ENCODE measurements at places on chromosomes 5 and 9.

DNA sequence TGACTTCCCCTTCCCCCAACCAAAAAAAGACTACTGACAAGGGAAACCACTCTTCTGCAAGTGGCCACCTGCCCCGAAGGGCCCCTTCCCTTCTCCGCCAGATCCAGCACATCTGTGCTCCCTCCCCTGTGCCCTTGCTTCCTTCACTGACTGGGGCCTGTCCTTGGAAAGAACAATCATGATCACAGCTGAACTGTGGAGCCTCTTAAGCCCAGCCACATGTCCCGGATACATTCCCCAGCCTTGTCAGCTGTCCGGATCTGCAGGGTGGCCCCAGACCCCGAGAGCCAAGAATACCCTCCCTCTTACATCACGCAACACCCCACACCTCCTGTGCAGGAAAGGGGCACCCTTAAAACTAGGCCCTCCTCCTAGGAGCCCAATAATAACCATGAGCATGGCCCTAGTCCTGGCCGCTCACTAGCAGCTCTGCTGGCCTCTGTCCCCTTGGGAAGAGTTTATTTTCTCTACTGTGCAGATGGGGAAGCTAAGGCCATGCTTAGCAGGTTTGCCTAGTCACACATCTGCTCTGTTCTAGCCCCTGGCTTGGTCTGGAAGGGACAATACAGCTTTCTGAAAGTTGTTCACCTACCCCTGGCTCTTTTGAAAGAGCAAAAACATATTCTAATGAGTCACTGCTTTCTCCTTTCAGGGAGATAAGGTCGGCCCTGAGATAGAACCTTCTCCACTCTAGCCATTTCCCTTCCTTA lies 3.8 kb downstream of the SPRY4 start:
- no peak for DNase-seq

DNA sequence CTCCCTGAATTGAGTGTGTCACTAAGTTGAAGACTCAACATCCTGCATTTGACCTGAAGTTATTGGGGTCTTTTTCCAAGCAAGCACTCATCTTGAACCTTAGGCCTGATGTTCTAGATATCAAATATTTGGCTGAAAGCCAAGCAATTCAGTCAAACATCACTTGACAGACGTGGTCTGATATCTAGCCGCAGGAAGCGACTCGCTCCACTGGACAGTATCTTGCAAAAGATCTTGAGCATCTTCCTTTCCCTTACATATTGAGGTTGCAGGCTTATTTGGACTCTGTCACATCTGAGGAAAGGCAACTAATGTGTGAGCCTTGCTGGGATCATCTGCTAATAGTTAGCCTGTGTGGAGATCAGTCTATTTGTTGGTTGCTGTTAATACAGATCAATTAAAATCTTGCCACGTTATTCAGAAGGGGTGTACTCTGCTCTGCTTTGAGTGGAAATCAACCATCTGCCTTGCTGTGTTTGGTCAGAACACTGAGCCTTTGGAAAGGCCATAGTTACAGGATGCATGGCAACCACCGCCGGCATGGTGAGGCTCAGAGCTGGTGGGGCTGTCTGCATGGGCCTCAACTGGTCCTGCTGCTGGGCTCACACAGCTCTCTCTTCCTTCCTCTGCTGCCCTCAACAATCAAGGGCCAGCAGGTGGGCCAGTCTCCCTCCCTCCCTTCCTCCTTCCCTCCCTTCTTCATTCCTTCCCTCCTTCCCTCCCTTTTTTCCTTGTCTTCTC lies 166.9 kb upstream of the KLF9 start:
- no peak for DNase-seq

DNA sequence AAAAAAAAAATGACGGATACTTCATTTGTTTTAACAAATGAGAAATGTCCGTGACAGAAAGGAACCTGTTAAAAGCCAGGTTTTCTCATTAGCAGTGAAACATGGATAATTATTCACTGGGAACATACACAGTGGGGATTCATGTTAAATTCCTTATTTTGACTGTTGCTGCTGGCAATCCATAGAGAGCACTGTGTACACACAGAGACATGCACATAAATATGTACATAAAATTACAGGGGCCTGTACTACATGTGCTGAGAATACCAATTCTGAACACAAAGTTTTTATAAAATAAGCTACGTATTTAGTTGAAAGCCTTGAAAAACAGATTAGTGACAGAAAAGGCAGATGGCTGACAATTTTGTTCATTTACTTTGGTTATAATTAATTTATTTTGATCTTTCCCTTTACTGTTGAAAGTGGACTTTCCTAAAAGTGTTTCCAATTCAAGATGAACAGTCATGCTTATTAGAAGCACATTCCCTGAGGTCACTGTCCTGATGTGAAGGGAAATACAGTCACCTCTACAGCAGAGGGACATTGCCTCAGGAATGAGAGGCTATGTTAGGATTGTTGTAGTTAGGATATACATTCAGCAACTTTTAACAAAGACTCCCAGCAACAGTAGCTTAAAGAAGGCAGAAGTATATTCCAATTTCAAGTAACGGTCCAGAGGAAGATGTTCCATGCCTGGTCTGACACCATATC lies 166.7 kb downstream of the SAXO1 start:
- DNase-seq: no peak

- DNase-seq: no peak
Measured at GRCh38 chr5:41413074-41413473, 97.3 kb downstream of the PLCXD3 start.

DNA sequence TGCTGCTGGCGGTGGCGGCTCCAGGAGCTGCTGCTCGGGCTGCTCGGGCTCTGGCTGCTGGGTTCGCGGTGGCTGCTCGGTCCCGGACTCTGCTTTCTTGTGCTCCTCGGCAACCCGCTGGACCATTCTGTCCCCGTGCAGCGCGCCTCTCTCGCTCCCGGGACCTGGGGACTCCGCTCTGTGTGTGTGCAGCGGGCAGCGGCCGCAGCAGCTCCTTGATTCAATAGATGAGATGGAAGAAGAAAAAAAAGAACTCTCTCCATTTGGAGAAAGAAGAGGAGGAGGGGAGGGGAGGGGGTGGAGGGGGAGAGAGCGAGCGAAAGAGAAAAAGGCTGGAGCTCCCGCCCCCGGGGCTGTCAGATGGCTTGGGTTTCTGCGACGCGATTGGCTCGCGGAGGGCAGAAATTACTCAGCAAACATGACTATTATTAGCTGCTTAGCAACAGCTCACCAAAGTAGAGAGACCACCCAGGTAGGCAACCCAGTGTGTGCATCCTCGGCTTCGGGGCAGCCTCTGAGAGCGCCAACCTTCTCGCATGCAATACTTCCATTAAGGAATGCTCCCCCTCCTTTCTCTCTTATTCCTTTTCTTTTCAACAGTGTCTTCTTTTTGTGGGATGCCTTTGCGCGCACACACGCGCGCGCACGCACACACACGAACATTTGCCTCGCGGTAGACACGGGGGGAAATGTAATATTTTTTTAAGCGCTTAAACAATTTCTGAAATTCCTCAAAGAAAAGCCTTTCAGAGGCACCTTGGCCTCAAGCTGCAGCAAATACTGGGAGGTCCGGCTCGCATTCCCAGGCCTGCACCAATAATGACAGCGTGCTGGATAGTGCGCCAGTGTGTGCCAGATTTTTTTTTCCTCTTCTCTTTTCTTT lies 7.6 kb downstream of the PTCH1 start:
- DNase-seq: peak; percentile 29

DNA sequence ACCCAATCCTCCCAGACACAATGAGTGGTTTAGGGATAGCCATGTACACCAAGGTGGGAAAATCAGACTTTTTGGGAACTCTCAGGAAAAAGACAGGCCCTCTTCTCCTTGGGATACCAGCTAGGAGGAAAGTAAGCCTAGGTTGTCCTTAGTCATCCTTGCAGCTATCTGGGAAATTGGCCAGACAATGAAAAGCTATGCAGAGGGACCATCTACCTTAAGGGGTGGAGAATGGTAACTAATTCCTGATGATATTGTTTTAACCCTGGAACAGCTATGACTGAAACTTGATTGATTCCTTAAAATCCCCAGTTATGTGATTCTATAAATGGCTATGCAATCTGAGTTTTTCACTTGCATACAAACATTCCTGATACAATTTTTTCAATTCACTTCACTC lies 88.9 kb upstream of the BNC2 start:
- DNase-seq: no peak

- DNase-seq: peak; percentile 67
Measured at GRCh38 chr5:173015192-173015591, 31.6 kb downstream of the ATP6V0E1 start.

DNA sequence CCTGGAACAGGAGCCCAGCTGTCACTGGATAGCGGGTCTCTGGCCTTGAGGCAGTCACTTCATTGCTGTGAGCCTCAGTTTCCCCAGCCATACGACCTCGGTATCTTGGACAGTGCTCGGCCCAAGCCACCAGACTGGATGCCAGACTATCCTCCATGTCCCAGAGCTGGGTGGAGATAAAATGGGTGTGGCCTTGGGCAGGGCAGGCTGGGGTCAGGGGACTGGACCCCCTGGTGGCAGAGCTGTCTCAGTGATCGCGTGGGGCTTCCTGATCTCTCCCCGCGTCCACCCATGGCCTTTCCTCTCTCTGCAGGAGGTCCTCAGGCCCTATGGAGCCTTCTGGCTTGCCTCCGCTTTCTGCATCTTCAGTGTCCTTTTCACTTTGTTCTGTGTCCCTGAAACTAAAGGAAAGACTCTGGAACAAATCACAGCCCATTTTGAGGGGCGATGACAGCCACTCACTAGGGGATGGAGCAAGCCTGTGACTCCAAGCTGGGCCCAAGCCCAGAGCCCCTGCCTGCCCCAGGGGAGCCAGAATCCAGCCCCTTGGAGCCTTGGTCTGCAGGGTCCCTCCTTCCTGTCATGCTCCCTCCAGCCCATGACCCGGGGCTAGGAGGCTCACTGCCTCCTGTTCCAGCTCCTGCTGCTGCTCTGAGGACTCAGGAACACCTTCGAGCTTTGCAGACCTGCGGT lies 10.0 kb downstream of the SLC2A8 start:
- no peak for DNase-seq

GRCh38 chr5:151448038-151448985 lies 909 bp downstream of the SLC36A1 start:
- peak; percentile 18 for DNase-seq

GRCh38 chr5:134517553-134517952 lies 7.9 kb upstream of the JADE2 start:
- no peak for DNase-seq

DNA sequence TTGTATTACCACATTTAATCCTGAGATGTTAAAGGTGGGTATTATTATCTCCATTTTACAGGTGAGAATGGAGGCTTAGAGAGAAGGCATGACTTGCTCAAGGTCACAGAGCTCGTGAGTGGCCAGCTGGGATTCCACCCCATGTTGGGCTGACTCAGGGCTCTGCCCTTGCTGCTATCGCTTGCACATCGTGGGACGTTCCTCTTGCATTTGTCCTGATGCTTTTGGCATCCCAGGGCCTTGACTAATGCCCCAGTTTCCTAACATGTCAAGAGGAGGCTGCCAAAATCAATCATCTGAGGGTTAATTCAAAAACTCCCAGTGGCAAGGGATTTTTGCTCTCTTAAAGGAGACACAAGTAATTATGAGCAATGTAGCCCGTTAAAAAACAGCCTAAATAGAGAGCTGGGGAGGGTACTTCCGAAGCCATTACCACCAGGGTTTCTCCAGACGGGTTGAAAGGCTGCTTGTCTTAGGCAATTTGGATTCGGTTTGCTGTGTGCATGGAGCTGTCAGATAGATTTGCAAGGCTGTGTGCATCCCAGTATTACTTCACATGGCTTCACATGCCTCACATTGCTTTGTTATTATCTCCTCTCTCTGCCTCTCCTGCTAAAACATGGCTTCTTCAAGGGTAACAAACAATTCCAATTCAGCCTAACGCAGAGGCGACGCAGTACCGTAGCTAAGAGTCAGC lies 347.4 kb downstream of the DRD1 start:
- DNase-seq: no peak

DNA sequence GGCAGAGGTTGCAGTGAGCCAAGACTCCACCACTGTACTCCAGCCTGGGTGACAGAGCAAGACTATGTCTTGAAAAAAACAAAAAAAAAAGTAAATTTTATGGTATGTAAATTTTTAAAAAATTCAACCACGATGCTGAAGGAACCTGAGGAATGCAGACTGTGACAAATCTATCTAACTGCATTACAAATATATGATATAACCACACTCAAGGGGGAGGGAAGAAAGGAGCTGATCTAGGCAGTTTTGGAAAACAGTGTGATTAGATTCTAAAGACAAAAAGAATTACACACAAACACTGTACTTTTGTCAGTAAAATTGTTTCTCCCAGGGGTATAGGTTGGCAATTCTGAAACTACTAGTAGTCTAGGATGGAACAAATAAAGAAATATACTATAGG lies 17.0 kb downstream of the LARS1 start:
- no peak for DNase-seq

DNA sequence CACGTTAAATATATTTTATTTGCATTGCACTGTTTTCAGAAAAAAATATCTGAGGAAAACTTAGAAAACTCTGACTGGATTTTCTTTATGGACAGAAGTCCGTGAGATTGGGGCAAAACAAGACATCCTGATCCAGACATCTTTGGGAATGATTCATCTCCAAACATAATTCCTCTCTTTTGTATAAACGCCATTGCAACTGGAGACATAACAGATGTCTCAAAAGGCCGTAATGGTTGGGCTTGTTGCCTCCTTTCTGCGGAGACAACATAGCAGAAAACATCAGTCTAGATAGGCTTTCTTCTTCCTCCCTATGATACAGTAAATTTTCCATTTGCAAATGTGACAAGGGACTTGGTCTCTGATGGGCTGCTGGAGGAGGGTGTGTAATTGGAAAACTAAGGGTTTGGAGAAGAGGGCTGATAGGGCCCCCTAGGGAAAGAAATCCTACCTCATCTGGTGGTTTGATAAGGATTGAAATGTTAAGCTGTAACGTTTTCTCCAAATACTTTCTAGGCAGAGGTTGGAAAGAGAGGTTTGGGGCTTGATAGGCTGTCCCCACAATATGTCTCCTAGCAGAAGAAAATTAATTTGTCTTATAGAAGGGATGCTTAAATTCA lies 631.5 kb upstream of the ST8SIA4 start:
- no peak for DNase-seq

DNA sequence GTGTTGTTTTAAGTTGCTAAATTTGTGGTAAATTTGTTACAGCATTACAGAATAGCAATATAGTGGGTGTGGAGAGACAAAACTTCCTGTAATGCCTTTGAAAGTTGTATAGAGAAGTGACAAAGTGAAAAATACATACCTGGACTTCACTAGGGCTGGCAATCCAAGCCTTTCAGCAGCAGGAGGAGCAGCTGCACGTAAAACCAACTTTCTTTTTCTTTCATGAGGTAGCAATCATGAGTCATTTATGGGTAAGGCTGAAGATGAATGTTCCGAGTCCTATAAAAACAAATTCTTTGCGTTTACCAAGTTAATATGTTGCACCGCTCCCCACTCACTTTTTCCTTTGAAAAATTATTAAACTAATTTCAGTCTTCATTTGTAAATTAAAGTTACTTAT lies 1138.2 kb downstream of the TAF11L14 start:
- DNase-seq: no peak

- no peak for DNase-seq
Measured at GRCh38 chr5:2847608-2848007, 96.1 kb upstream of the IRX2 start.

GRCh38 chr9:97487861-97488260 lies 13.6 kb upstream of the TMOD1 start:
- DNase-seq: no peak
